ENCODE measurements at places on chromosomes 1 and 21. TPM values are rescaled to one million over a fixed set of nuclear protein-coding genes. Genes with fewer than 3 reads are reported as not detected.
A peak's percentile ranks its signal among the peaks of the same experiment; 100 is the strongest.

Gene BATF3
- not detected for total RNA-seq

Gene AADACL4
- not detected for total RNA-seq

Gene OLIG2
- total RNA-seq, result not detected

Gene DAB1
- total RNA-seq, result 4.1 TPM

GRCh38 chr1:194176212-194176611 lies 989.8 kb upstream of the B3GALT2 start:
- H3K27me3 ChIP-seq, result no peaks in the 10 kb centered on the region
- no peaks in the 10 kb centered on the region for H3K4me1 ChIP-seq
- no peak overlapping the region for H3K4me3 ChIP-seq
- no peak for DNase-seq

DNA sequence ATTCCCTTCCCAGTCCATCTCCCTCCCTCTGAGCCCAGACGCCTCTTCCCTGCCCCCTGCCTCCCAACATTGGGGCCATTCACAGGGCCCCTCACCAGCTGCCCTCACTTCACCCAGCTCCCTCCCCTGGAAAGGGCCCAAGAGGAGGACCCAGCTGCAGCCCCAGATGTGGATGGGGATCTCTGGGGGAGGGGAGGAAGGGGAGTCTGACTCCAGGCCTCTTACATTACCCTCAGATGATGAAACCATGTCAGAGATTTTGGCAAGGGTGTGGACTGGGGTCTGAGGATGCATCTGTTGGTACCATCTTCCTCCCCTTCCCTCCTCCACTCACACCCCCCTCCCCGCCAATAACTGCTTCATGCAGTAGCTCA lies 1.1 kb upstream of the KIF21B start:
- no peak overlapping the region for H3K27ac ChIP-seq
- H3K4me1 ChIP-seq, result no peaks in the 10 kb centered on the region
- no peak overlapping the region for H3K4me3 ChIP-seq
- H3K27me3 ChIP-seq, result no peaks in the 10 kb centered on the region
- DNase-seq, result no peak
- no peaks in the 10 kb centered on the region for H3K36me3 ChIP-seq

GRCh38 chr1:203631946-203632345 lies 5.3 kb downstream of the ATP2B4 start:
- no peak overlapping the region for H3K27ac ChIP-seq
- H3K36me3 ChIP-seq, result no peaks in the 10 kb centered on the region
- no peaks in the 10 kb centered on the region for H3K27me3 ChIP-seq
- DNase-seq, result no peak

DNA sequence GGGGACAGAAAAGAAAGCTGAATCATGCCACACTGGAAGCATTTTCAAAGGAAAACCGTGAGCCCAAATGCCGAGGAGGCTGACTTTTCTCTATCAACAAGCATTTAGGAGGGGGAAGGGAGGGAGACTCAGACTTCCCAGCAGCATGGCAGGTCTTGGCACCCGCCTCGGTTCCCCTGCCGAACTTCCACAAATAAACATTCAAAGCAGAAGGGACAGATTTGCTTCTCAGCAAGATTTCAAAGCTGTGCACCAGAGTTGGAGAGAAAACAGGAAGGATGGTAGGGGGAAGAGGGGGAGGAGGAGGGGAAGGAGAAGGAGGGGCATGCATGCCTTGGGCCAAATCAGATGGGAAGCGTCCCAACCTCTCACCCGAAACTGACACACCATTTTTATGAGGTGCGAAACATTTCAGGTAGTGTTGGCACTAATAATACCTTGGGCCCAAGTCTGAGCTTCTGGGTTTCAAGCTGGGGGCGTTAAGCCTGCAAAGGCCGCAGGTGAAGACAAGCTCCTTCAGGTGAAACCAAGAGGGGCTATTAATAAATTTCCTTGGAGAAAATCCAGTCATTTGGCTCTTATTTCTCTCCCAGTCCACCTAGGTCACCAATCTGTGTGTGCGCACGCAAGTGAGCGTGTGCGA lies 26.4 kb downstream of the ABCA4 start:
- H3K36me3 ChIP-seq, result no peaks in the 10 kb centered on the region
- H3K4me3 ChIP-seq, result no peak overlapping the region
- no peaks in the 10 kb centered on the region for H3K27me3 ChIP-seq
- H3K4me1 ChIP-seq, result peaks cover 21% of the 10 kb centered on the region
- peak; percentile 61 for DNase-seq
- H3K27ac ChIP-seq, result peak overlapping the region; percentile 66

DNA sequence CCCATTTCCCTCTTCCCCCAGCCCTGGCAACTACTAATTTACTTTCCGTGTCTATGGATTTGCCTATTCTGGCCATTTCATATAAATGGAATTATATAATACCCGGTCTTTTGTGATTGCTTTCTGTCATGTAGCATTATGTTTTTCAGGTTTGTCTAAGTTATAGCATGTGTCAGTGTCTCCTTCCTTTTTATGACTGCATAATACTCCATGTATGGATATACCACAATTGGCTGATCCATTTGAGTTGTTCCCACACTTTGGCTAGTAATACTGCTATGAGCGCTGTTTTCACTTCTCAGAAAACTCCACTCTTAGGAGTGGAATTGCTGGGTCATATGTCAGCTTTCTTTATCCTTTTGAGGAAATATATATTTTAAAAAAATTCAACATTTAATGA lies 53.7 kb downstream of the HUNK start:
- no peaks in the 10 kb centered on the region for H3K36me3 ChIP-seq
- DNase-seq, result no peak
- no peak overlapping the region for H3K4me3 ChIP-seq
- no peaks in the 10 kb centered on the region for H3K4me1 ChIP-seq
- no peak overlapping the region for H3K27ac ChIP-seq

- H3K27me3 ChIP-seq, result no peaks in the 10 kb centered on the region
- peak overlapping the region; percentile 12 for H3K27ac ChIP-seq
- peaks cover 39% of the 10 kb centered on the region for H3K36me3 ChIP-seq
- no peak overlapping the region for H3K4me3 ChIP-seq
- peaks cover 43% of the 10 kb centered on the region for H3K4me1 ChIP-seq
- no peak for DNase-seq
Measured at GRCh38 chr1:33007190-33008050, 29.3 kb downstream of the AK2 start.

DNA sequence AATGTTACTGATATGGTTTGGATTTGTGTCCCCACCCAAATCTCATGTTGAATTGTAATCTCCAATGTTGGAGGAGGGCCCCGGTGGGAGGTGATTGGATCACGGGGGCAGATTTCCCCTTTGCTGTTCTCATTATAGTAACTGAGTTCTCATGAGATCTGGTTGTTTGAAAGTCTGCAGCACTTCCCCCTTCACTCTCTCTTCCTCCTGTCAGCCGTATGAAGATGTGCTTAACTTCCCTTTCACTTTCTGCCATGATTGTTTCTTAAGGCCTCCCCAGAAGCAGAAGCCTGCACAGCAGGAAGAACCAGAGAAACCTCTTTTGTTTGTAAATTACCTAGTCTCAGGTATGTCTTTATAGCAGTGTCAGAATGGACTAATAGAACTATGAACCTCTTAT lies 28.4 kb downstream of the TRIM33 start:
- H3K27me3 ChIP-seq, result no peaks in the 10 kb centered on the region
- H3K27ac ChIP-seq, result peak overlapping the region; percentile 13
- peak; percentile 34 for DNase-seq
- no peaks in the 10 kb centered on the region for H3K36me3 ChIP-seq
- H3K4me1 ChIP-seq, result no peaks in the 10 kb centered on the region
- H3K4me3 ChIP-seq, result no peak overlapping the region
